ENCODE measurements at places on chromosomes 11 and 22. TPM values are rescaled to one million over a fixed set of nuclear protein-coding genes. Genes with fewer than 3 reads are reported as not detected.

DNA sequence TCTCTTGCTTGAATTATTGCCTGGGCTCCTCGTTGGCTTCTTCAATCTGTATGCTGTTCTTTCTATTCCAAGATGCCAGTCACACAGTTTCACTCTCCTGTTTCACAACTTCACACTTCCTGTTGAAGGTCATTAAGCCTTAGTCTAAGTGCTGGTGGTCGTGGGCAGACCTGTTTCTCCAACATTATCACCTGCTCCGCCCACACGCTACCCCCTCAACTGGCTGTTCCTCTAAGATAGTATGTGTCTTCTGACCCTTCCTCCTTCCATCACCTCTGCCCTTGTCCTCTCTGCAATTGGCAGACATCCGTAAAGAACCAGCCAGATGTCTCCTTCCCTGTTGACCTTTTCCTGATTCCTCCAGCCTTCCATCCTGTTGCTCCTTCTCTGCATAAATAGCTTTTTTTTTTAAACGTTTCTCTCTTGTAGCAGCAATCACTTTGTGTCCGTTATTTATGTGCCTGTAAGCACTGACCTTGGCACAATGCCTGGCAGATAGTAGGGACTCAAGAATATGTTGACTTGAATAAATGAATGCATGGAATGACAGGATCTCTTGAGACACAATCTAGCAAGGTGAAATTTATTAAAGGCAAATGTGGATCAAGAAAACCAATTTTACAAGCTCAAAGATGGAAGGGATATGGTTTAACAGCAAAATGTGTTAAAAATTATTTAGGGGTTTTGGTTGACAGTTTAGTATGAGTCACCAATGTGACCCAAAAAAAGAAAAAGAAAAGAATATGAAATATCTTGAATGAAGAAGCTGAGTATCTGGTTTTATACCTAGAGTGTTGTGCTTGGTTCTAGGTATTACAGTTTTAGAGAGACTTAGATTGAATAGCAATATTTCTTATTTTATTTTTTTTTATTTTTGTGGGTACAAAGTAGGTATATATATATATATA is 12.6 kb downstream of the DIXDC1 start:
- peaks cover 10% of the 10 kb centered on the region for H3K4me1 ChIP-seq
- DNase-seq = no peak
- no peaks in the 10 kb centered on the region for H3K36me3 ChIP-seq

DNA sequence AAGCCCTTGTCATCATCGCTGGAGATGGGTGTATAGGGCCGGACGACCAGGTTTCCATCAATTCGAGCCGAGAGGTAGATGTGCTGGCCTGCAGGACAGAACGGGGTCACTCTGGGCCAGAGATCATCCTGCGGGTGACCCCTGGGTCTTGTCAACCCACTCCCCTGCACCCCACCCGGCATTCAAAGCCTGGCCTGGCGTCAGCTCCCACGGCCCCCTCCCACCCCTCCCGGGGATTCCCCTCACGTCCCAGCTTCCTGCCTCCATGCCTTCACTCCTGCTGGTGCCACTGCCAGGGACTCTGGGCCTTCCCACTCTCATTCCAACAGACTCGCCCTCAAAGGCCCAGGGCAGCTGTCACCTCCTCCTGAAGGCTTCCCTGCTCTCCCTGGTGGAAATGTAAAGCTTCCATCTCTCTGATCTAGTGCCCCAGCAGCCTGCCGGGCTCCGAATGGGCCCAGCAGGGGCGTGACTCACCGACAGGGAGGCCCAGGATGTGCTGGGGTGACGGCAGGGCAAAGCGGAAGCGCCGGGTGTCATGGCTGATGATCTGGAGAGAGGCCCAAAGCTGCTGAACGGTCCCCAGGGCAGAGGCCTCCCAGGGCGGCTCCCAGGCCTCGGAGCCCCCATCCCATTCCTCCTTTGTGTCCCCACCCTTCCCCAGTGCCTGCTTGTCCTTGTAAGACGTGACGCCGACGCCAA is 9.3 kb downstream of the ATP5MGL start:
- peaks cover 87% of the 10 kb centered on the region for H3K36me3 ChIP-seq
- no peaks in the 10 kb centered on the region for H3K27me3 ChIP-seq
- H3K4me3 ChIP-seq = no peak overlapping the region
- peak overlapping the region; percentile 93 for H3K27ac ChIP-seq
- H3K4me1 ChIP-seq = peaks cover 8% of the 10 kb centered on the region

GRCh38 chr22:27331526-27332281 is 469.9 kb downstream of the MN1 start:
- peak; percentile 37 for DNase-seq
- no peak overlapping the region for H3K27ac ChIP-seq
- H3K27me3 ChIP-seq = no peaks in the 10 kb centered on the region
- H3K4me1 ChIP-seq = no peaks in the 10 kb centered on the region
- no peaks in the 10 kb centered on the region for H3K36me3 ChIP-seq

DNA sequence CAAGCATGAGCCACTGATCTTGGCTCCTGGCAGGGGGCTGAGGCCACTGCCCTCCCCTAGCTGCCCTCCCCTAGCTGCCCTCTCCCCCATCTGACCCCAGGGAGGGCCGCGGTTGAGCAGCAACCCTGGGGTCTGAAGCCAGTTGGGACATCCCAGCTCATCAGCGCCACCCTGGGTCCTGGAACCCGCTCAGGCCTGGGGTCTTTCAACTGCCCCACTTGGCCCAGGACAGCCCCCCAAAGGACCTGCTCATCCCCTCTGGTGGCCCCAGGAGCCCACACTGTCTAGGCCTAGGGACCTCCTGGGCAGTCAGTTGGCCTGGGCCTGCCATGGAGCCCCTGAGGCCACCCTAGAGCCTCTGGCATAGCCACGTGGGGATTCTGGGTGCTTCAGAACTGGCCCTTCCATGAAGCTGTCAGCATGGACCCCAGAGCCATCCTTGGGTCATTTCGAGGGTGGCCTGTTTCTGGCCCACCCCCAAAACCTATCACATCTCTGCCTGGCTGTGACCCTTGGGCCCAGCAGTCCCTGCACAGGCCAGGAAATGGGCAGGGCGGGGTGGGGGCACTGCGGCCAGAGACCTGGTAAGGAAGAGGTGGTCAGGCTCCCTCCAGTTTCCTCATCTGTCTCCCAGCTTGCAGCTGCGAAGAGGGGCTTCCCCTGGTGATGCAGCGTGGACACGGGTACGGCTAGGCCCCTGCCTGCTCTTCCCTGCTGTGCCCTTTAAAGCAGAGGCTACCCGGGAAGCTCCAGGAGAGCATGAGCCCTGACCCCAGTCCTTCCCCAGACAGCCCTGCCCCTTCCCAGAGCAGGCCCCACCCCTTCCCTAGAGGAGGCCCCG is 37.9 kb downstream of the MUC2 start:
- H3K27me3 ChIP-seq = no peaks in the 10 kb centered on the region
- H3K4me1 ChIP-seq = no peaks in the 10 kb centered on the region
- H3K27ac ChIP-seq = no peak overlapping the region
- no peaks in the 10 kb centered on the region for H3K36me3 ChIP-seq
- no peak overlapping the region for H3K4me3 ChIP-seq
- no peak for DNase-seq

- DNase-seq = no peak
- no peaks in the 10 kb centered on the region for H3K36me3 ChIP-seq
- no peaks in the 10 kb centered on the region for H3K4me1 ChIP-seq
- H3K4me3 ChIP-seq = no peak overlapping the region
- no peak overlapping the region for H3K27ac ChIP-seq
Measured at GRCh38 chr22:49328630-49329405, 498.9 kb downstream of the BRD1 start.

DNA sequence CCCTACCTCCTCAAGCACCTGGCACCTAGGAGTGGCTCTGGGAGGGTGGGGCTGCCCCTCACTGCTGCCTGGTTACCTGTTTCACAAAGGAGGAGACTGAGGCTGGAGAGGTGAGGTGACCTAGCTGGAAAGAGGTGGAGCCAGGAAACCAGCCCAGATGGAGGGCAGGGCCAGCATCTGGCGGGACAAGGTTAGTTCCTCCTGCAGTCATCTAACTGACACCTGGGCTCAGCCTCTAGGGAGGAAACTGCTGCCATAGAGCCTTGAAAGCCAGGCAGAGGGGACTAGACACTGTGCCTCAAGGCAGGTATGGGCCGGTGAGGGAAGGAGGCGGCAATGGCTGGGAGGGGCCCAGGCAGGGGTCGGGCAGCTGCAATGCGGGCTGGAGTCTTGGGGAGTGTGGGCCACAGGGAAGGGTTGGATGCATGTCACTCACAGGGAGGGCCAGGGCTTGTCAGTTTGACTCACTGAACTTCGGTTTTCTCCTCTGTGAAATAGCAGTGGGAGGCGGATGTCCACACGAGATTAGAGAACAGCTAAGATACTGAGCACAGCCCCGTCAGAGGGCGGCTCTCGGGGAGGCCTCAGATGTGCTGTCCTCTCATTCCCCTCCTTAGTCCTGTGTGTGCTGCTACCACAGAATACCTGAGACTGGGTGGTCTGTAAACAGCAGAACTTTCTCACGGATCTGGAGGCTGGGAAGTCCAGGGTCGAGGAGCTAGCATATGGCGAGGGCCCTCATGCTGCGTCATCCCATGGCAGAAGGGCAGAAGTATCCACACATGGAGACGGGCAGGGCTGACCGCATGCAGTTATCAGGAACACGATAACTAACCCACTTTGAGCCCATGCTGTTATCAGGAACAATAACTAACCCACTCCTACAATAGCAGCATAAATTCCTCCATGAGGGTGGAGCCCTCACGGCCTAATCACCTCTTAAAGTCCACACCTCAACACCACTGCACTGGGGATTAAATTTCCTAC is 16.1 kb downstream of the MGAT3 start:
- no peaks in the 10 kb centered on the region for H3K36me3 ChIP-seq
- H3K27ac ChIP-seq = no peak overlapping the region
- DNase-seq = no peak
- no peaks in the 10 kb centered on the region for H3K27me3 ChIP-seq
- no peaks in the 10 kb centered on the region for H3K4me1 ChIP-seq
- no peak overlapping the region for H3K4me3 ChIP-seq

DNA sequence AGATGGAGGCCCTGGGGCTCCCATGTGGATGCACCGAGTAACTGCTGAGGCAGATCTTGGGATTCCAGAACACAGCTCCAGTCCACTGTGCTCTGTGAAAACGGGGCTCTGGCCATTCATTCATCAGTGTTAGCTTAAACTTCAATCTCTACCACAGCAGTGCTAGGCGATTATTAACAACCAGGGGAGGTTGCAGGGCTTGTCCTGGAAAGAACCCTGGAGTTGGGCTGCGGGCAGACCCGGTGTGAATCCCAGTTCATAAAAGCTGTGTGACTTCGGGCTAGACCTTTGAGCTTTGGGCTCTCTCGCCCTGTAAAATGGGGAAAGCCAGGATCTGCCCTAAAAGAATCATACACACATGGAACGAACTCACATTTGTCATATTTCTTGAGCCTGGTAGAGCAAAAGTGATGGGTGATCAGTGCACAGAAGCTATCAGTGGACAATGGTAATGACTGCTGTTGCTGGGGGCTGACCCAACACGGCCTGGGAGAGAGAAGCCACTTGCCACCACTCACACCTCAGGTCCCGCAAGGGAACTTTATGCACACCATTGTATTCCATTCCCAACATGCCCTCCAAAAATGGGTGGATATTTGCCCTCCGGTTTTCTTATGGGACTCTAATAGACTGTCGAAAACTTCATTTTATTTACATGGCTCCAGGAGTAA is 15.6 kb upstream of the CRYBB3 start:
- DNase-seq = no peak
- peaks cover 8% of the 10 kb centered on the region for H3K4me1 ChIP-seq
- no peak overlapping the region for H3K4me3 ChIP-seq
- H3K27me3 ChIP-seq = no peaks in the 10 kb centered on the region
- peaks cover 67% of the 10 kb centered on the region for H3K36me3 ChIP-seq
- H3K27ac ChIP-seq = no peak overlapping the region

GRCh38 chr11:121154486-121155314 is 53.7 kb downstream of the TECTA start:
- no peak overlapping the region for H3K27ac ChIP-seq
- H3K27me3 ChIP-seq = no peaks in the 10 kb centered on the region
- H3K36me3 ChIP-seq = no peaks in the 10 kb centered on the region
- no peak overlapping the region for H3K4me3 ChIP-seq
- H3K4me1 ChIP-seq = no peaks in the 10 kb centered on the region
- DNase-seq = no peak

GRCh38 chr22:21718499-21718898 is 17.1 kb downstream of the YPEL1 start:
- H3K27ac ChIP-seq = no peak overlapping the region
- H3K4me1 ChIP-seq = no peaks in the 10 kb centered on the region
- no peak for DNase-seq

DNA sequence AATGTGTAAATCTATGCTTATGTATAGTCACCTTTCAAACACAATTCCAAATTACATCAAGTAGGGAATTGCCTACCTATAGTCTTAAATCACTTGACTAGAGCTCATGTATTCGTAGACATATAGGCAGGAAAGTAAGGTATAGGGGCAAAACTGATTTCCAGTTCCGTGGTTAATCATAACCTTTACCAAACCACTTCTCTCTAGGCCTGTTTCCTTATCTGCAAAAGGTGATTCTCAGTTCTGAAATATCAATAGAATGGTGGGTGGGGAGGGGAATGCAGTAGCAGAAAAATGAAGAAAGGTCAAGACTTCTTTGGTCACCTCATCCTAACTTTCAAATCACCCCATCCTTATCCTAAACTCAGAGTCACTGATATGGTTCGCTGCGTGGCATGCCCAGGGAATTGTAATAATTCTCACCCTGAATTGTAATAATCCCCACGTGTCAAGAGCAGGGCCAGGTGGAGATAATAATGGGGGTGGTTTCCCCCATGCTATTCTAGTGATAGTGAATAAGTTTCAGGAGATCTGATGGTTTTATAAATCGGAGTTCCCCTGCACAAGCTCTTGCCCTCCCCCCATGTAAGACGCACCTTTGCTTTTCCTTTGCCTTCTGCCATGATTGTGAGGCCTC is 1.9 kb upstream of the ANO5 start:
- H3K4me1 ChIP-seq = no peaks in the 10 kb centered on the region
- no peak for DNase-seq
- H3K27ac ChIP-seq = no peak overlapping the region
- H3K36me3 ChIP-seq = no peaks in the 10 kb centered on the region

DNA sequence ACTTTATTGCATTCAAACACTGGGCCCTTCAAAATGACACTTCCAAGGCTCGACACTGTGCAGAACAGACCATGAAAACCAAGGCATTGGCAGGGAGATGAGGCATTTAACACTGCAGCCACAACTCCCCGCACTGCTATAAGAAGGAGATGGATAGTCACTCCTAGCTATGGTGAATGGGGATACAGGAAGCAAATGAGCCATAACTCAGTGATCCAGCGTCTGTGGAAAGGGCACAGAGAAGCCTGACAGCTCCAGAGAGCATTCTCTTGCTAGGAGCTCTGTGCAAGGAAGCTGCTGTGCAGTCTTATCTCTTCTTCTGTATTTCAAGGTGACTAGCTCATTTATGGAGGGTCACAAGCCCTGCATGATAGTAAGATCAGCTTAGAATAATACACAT is 20.9 kb downstream of the HPS4 start:
- no peaks in the 10 kb centered on the region for H3K4me1 ChIP-seq
- no peak overlapping the region for H3K4me3 ChIP-seq
- H3K27ac ChIP-seq = no peak overlapping the region

GRCh38 chr11:32154275-32154674 is 63.4 kb downstream of the RCN1 start:
- no peak for DNase-seq
- H3K27me3 ChIP-seq = no peaks in the 10 kb centered on the region
- no peak overlapping the region for H3K4me3 ChIP-seq
- no peaks in the 10 kb centered on the region for H3K36me3 ChIP-seq

TIMP3 gene
- 394 TPM for total RNA-seq

TSPO gene
- total RNA-seq = 961 TPM

KIF18A gene
- total RNA-seq = not detected

GDPD4 gene
- not detected for total RNA-seq

TTC38 gene
- 55.3 TPM for total RNA-seq

FHIP1B gene
- 31.9 TPM for total RNA-seq

CCDC87 gene
- total RNA-seq = 0.21 TPM

TMEM126A gene
- total RNA-seq = 6.8 TPM

OR8H3 gene
- total RNA-seq = not detected

SVIP gene
- total RNA-seq = 6.1 TPM

RAB30 gene
- total RNA-seq = 7.7 TPM

CRACR2B gene
- 20.5 TPM for total RNA-seq
